Spleen (tissue), 13 donors: ENCODE measurements at places on chromosomes 1 and 21. TPM values are rescaled to one million over a fixed set of nuclear protein-coding genes. Genes with fewer than 3 reads are reported as not detected.

KRTAP21-2 gene
- total RNA-seq = not detected

SPATA46 gene
- not detected for total RNA-seq

MAPKAPK2 gene
- 104 TPM for total RNA-seq

CKS1B gene
- 27.8 TPM for total RNA-seq

TYW3 gene
- total RNA-seq = 17.0 TPM

SPRR2G gene
- total RNA-seq = not detected

CRABP2 gene
- 4.0 TPM for total RNA-seq

PROX1 gene
- total RNA-seq = 31.1 TPM

KCNH1 gene
- not detected for total RNA-seq

LMX1A gene
- not detected for total RNA-seq

MANEAL gene
- total RNA-seq = 3.1 TPM

TBX19 gene
- 4.7 TPM for total RNA-seq

CR1L gene
- 5.5 TPM for total RNA-seq

ANKRD35 gene
- total RNA-seq = 0.34 TPM
